Activated CD4-positive, alpha-beta T cell treated with anti-CD3 and anti-CD28 coated beads, Interleukin-2, amount 10 ng/mL, durations not matched to agents 24 days and 14 days (primary cell): ENCODE measurements at places on chromosomes 1 and 21.

GRCh38 chr21:18603261-18603660 lies 199.7 kb upstream of the TMPRSS15 start:
- no peak for DNase-seq

DNA sequence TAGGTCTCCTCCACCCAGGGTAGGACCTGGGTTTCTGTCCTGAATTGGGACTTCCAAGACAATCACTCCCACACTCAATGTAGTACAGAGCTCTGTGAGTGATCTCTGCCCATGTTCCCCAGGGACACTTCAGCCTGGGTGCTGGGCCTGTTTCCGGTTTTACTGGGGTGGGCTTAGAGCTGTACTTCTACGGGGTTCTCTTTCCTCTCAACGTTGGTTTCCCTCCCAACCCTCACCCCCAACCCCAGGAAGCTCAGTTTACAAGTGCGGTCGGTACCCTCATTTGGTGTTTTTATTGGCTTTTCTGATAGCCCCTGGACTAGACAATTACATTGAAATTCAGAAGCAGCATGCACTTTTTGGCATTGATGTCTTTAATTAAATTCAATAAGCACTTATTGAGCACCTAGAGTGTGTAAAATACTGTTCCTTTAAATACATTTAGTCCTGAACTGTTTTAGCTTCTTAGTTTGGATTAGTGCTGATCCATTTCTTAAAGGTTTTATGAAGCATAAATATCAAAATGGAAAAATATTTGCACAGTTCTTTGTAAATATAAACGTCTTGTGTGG lies 542 bp upstream of the XPR1 start:
- DNase-seq: no peak

- peak; percentile 76 for DNase-seq
Observed at GRCh38 chr1:50978144-50978851, 8.3 kb downstream of the CDKN2C start.

GRCh38 chr1:246324711-246325110 lies 182.4 kb downstream of the SMYD3 start:
- no peak for DNase-seq

- no peak for DNase-seq
Observed at GRCh38 chr1:70061231-70061630, 144.1 kb downstream of the LRRC40 start.

GRCh38 chr1:11768821-11769220 lies 6.8 kb downstream of the C1orf167 start:
- no peak for DNase-seq

GRCh38 chr1:24586970-24587820 lies 31.3 kb downstream of the NCMAP start:
- DNase-seq: peak; percentile 89

- no peak for DNase-seq
Observed at GRCh38 chr1:187641015-187641414, 812.3 kb downstream of the PLA2G4A start.

DNA sequence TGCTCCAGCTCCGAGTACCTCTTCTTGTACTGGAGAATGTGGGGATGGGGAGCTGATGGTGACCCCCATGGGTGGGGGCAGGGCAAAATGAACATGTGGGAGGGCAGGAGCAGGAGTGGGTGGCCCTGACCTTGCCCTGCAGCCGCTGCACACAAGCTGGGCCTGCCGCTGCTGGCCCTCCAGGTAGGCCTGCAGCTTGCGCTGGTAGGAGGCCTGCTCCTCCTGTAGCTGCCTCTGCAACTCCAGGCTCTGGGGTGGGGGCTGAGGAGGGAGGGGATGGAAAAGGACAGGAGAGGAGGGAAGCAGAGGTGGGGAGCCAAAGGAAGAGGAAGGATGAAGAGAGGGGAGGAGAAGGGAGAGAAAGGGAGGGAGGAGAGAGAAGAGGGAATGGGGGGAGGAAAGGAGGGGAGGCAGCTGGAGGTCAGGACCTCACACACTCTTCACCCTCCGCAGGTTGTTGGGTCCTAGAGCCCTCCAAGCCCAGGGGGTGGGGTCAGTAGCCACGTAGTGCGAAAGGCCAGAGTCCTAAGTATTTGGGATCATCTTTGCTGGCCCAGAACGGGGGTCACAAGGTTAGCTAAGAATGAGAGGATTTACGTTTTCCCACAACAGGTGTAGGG lies 22.9 kb downstream of the RNU1-1 start:
- DNase-seq: no peak
